ENCODE measurements at places on chromosomes 2 and 18.

GRCh38 chr2:25215232-25215631 lies 46.9 kb upstream of the POMC start:
- no peak for DNase-seq

DNA sequence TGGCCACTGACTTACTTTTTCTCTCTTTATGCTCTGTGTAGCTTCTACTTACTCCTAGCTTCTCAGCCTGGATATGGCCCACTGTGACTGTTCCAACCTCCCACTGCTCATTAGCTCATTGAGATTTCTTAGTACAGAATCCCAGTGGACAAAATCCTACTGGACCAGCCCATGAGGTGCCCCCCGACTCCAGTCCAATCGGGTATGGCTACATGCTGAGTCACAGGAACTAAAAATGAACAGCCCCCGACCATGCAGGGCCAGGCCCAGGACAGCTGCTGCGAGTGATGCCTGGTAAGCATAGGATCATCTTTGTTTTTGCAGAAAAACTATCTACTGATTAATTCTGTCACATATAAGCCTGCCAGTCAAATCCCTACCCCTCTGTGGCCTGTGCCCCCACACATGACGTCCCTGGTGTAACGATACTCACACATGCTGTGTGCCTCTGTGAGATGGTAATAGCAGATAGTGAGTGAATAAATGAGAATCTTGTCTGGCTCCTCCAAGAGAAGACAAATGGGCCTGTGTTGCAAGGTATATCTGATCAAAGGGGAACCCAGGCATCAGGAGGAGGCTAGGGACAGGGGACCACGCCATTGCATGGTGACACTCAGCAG lies 85.9 kb upstream of the KLF7 start:
- DNase-seq: no peak

DNA sequence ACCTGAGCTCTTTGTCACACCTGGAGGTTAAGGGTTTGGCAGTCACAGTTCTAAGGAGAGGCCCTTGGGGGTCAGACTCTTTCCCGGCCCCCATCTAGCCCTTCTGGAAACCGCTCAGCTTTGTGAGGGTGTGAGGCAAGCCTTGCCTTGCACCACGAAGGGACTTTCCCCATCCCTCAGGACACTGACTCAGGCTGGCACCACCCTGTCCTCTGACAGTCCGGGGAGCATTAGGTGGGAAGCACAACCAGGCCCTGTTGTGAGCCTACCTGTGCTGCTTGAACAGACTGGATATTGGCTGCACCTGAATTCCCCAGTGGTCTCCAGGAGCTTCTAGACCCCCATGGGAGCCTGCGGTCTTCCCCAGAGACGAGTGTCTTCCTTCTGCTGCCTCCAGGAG lies 47.0 kb upstream of the GBX2 start:
- no peak for DNase-seq

DNA sequence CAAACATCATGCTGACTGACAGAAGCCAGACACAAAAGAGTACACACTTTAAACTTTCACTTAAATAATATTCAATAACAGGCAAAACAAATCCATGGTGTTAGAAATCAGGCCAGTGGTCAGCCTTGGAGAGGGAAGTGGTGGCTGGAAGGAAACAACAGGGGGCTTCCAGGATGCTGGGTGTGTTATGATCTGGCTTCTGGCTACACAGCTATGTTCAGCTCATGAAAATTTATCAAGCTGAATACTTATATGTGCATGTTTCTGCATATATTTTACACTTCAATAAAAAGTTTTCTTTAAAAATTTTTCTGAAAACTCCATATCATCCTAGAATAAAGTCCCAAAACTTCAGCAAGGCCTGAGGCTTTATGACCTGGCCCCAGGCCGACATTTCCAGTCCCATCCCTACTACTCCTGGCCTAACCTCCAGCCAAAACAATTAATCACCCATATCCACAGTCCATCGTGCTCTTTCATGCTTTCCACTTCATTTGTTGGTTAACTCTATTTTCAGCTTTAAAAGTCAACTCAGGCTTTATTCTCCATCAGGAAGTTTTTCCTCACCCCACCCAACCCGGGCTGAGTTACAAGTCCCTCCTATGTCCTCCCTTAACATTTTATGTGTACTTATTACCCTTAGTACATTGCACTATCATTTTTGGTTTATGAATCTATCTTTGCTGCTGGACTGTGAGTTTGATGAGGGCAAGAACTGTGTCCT lies 27.9 kb upstream of the SPTBN1 start:
- DNase-seq: peak; percentile 79

GRCh38 chr2:109549016-109549590 lies 64.7 kb downstream of the SEPTIN10 start:
- no peak for DNase-seq

GRCh38 chr2:160015746-160016145 lies 46.7 kb downstream of the PLA2R1 start:
- DNase-seq: no peak

GRCh38 chr2:129768485-129769184 lies 210.8 kb upstream of the RAB6C start:
- no peak for DNase-seq

DNA sequence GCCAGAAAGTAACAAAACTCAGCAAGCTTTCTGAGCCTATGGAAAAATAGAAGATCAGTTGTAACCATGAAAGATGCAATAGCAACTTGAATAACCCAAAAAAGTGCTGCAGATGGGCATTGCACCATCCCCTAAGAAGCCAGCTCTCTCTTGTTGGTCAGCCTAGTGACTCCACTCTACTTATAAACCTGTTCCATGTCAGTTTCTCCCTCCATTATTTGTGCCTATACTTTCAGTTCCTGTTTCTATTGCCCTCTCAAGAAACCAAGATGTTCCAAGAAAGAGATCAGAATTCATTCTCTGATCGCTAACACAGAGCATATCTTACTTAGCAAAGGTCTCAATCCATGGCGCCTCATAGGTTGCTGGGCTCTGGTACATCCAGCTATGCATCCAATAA lies 170.3 kb upstream of the MAP2 start:
- no peak for DNase-seq

DNA sequence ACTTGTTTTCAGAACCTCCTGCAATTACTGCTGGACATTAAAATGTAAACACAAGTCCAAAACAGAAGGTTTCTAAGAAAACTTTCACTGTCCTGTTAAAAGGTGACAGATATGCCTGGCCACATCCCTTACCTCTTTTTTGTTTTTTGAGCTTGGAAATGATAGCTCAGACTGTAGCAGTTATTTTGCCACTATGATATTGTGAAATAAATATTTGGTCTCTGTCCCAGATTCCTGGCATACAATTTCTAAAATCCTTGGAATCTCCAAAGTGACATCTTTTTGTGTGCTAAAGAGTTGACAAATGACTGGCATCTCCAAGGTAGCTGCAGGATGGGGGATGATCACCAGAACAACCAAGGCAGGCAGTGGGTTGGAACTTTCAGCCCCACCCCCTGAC lies 16.8 kb downstream of the TPGS2 start:
- DNase-seq: no peak

DNA sequence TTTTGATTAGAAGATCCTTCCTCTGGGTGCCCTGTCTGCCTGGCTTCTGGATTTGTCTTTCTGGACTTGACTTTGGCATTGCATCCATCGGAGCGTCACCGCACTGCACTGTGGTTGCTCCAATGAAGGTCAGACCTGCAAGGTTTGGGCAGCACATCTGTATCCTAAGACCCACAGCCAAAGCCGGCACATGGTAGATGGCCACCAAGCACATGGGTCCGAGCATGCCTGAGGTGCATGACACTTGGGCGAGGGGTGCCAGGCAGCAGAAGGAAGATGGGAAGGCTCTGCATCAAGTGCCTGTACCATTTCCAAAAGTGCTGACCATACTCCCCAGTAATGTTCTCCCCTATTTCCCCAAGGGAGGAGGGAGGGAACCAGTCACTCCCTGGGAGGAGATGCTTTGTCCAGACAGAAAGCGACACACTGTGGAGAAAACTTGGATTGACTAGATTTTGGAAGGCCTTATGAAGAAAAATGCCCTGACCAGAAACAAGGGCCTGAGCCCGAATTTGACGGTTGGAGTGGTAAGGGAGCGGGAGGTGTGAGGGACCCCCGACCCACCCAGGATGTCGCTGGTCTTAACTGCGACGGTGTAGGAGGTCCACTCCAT lies 149.9 kb downstream of the LOXHD1 start:
- no peak for DNase-seq

GRCh38 chr2:207844648-207845047 lies 74.9 kb upstream of the FZD5 start:
- no peak for DNase-seq

- no peak for DNase-seq
Observed at GRCh38 chr18:2036086-2036485, 535.2 kb downstream of the METTL4 start.

GRCh38 chr18:78740876-78741275 lies 238.7 kb upstream of the SALL3 start:
- no peak for DNase-seq

GRCh38 chr2:221484761-221485502 lies 87.2 kb downstream of the EPHA4 start:
- DNase-seq: no peak

DNA sequence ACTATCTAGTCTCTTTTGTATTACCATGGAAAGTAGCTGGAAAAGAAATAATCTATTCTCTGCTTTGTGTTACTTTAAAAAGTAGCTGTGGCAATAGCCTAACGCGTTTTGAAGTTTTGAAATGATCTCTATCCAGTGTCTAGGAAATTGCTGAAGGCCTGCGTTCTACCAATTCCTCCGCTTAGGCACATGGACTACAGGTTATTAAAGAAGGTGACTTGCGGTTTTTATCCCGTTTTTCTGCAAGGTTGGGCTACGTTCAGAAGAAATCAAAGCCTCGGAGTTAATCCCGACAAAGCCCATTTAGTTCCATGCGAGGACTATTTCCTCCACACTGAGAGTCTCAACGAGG lies 636 bp upstream of the UBXN4 start:
- DNase-seq: no peak

- peak; percentile 68 for DNase-seq
Observed at GRCh38 chr2:40371525-40372282, 80.2 kb downstream of the SLC8A1 start.

GRCh38 chr2:154532763-154533162 lies 165.7 kb upstream of the KCNJ3 start:
- no peak for DNase-seq

GRCh38 chr18:51623653-51624052 lies 426.2 kb upstream of the MEX3C start:
- no peak for DNase-seq

DNA sequence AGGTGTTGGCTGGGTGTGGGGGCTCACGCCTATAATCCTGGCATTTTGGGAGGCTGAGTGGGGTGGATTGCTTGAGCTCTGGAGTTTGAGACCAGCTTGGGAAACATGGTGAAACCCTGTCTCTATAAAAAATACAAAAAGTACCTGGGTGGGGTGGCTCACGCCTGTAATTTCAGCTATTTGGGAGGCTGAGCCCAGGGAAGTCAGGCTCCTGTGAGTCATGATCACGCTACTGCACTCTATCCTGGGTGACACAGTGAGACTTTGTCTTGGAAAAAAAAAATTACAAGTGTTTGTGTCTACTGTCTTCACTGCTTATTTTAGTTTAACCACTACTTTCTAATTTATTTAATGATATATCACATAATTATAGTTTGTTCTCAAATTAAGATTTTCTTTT lies 62.7 kb upstream of the DOCK10 start:
- no peak for DNase-seq

DNA sequence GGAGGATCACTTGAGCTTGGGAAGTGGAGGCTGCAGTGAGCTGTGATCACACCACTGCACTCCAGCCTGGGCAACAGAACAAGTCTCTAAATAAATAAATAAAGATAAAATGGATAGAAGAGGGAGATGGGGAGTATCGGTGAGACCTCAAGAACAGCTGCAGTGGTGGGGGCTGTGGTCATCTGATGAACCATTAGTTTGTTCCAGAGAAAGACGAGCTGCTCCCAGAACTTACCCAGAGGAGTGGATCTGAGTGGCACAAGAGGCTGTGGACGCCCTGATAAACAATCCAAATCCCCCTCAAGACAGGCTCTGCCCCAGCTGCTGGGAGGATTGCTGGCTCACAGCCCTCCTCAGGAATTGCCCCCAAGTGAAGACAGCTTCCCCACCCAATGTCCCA lies 26.7 kb downstream of the TMEM127 start:
- no peak for DNase-seq

DNA sequence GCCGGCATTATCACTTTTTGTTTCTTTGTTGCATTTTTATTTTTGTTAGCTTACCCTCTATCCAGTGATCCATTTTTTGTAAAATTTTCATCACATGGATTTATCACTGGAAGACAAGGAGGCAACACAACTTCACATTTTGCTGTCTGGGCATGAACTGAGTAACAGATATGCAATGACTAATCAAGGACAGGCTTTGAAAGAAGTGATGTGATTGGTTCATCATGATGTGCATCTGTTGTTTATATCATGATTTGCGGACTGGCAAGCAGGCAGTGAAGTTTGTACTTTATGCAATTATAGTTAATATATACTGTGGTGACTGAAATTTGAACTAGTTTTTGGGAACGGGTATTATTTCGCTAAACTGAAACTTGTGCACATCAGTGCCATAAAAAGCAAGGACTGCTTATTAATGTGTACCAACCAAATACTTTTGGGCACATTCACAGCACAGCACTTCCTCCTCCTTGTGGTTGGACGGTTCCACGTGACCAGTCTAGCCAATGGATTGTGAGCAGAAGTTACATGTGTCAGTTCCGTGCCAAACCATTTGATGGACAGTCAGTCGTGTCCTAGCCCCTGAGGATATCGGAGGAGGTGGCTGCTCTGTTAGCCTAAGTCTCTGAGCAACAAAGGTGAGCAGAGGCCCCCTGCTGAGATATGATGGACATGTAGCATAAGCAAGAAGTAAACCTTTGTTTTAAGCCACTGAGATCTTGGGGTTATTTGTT lies 201.4 kb upstream of the SIX2 start:
- no peak for DNase-seq

DNA sequence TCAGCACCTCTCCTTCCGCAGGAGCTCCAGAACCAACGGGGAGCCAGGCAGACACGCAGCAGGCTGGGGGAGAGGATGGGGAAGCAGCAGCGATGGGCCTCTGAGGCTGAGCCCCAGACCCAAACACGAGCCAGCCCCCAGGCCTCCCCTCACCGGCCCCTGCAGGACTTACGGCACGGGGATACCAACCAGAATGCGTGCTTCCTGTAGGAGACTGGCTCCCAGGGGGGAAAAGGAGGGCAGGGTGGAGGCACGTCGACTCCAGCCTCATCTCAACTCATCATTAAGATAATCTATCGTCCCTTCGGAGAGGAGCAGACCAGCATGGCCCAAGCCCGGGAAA lies 495.1 kb upstream of the MYT1L start:
- peak; percentile 5 for DNase-seq

DNA sequence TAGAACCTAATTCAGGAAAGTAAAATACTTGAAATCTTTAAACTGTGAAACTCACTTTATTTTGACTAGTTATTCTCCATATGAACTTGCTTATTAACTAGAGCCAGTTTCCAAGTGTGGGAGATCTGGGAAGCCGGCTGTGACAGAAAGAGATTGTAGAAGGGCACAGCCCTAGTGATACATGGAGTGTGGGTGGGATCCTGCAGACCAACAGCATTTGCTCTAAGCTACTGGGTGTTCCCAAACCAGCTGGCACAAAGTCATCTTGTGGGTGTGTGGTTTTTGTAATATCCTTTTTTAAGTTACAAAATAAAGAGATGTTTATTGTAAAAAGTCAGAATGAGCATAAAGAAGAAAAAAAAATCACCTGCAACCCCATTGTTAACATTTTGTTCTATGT lies 3.4 kb downstream of the DUSP19 start:
- no peak for DNase-seq
